ENCODE measurements at places on chromosomes 16 and 17.
A peak's percentile ranks its signal among the peaks of the same experiment; 100 is the strongest.

GRCh38 chr17:58219007-58219788 lies at the start of gene MKS1:
Gene MKS1 (minus strand): TSS chr17:58219255. CDS start chr17:58219230, 25 bp downstream.
- DNase-seq: peak; percentile 84

DNA sequence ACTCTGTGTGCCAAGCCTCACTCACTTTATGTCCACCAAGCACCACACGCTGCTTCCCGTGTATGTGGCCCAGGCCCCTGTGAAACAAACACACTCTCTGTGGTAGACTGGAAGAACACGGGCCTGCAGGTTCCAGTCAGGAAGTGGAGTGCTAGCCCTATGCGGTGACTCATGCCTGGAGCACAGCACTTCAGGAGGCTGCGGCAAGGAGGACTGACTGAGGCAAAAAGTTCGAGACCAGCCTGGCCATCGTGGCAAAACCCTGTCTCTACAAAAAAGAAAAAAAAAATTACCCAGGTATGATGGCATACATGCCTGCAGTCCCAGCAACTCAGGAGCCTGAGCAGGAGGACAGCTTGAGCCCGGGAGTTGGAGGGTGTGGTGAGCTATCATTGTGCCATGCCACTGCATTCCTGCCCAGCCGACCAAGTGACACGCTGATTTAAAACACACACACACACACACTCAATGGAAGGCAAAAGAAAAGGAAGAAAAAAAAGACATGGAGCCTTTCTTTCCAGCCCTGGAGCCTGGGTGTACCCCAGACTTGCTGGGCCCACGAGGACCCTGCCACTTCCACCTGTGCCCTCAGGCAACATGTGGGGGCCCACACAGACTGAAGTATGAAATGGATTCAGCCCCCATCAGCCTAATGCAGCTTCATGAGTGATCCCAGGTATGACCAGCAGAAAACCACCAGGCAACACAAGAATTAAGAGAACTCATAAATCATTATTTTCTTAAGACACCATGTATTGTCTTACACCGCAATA lies 126.6 kb downstream of the ANKRD11 start:
- DNase-seq: peak; percentile 36

DNA sequence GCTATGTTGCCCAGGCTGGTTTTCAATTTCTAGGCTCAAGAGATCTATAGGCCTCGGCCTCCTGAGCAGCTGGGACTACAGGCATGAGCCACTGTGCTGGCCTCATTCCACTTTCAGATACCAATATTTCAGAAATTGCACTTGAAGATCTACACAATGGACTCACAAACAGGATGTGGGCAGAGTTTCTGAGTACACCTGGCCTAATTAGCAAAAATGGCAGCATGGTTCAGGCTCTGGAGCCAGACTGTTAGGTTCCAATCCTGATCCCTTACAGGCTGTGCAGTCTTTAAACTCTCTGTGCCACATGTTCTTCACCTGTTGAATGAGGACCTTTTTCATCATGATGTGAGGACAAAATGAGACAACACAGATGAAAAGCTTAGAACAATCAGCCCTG lies 32.2 kb downstream of the RNF157 start:
- DNase-seq: no peak

DNA sequence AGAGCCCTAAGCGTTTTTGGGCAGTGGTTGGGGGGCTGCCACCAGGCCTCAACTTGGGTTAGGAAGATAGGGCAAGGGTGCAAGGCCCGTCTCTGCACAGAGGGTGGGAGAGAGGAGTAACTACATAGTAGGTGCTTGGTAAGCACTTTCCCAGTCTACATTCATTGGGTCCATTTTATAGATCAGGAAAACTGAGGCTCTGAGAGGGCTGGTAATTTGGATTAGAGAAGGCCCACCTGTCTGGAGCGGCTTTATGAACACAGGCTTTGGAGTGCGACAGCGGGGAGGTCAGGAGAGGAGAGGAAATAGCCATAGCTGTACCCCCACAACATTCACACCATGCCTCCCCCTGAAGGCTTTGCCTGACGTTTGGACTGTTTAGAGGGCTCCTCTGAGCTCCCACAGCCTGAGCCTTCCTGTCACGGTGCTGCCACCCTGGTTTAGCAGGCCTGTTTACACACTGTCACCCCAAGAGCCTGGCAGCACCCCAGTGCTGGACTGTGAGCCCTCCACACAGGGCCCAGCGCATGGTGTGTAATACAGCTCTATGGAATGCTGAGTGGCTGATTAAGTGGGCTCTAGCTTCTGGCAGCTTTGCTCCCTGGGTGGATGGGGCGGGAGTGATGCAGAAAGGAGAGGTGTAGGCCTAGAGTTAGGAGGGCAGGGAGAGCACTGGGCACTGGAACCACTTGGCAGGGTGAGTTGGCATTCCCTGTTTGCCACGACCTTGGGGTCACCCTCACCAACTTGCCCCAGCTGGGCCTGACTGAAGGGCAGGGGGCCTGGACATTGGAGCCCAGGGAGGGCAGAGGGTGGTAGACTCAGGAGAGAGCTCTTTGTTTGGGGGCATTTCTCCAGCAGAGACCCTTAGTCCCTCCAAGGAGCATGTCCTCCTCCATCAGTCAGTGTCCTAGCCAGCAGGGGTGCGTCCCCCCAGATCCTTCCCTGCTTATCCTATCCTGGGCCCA lies 73.7 kb downstream of the RAI1 start:
- no peak for DNase-seq

DNA sequence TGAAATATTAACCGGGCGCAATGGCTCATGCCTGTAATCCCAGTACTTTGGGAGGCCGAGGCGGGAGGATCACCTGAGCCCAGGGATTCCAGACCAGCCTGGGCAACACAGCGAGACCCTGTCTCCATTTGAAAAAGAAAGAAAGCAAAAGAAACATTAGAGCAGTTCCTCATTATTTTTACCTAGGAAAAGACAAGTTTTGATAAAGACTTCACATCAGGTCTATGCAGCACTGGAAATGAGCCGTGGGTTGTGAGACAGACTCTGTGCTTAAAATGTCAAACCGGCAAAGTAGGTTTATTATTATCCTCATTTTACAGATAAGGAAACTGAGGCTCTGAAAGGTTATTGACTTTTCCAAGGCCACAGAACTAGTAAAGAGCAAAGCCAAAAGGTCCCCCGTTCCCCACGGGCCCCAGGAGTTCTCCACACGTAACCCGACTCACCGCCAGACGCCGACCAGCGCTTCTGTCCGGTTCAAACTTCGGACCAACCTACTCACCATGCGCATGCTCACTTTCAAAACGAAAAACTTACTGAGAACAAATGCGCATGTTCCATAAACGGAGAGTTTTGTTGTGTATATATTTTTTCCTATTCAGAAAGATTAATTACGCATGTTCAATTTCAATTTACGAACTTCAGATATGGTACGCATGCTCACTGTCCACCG lies 356 bp downstream of the TUBD1 start:
- DNase-seq: no peak

DNA sequence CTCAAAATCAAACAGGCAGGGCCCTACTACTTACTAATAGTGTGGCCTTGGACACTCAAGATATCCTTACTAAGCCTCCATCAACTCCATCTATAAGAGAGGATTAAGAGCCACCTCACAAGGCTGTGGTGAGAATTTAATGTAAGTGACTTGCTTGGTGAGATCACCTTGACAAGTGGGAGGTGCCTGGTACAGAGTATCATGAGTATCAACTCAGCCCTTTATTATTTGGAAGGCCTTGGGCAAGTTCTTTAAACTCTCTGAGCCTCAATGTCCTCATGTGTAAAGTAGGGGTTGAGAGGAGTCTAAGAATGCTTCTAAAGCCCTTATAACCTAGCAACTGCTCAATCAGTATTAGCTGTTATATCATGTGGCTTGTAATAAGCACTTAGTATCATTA lies 15.0 kb downstream of the THUMPD1 start:
- DNase-seq: no peak

Data from stimulated activated CD8-positive, alpha-beta memory T cell treated with anti-CD3 and anti-CD28 coated beads, Interleukin-4, amount 100 ng/mL, for 4 hours (primary cell).